ENCODE measurements at places on chromosomes 1 and 21.

DNA sequence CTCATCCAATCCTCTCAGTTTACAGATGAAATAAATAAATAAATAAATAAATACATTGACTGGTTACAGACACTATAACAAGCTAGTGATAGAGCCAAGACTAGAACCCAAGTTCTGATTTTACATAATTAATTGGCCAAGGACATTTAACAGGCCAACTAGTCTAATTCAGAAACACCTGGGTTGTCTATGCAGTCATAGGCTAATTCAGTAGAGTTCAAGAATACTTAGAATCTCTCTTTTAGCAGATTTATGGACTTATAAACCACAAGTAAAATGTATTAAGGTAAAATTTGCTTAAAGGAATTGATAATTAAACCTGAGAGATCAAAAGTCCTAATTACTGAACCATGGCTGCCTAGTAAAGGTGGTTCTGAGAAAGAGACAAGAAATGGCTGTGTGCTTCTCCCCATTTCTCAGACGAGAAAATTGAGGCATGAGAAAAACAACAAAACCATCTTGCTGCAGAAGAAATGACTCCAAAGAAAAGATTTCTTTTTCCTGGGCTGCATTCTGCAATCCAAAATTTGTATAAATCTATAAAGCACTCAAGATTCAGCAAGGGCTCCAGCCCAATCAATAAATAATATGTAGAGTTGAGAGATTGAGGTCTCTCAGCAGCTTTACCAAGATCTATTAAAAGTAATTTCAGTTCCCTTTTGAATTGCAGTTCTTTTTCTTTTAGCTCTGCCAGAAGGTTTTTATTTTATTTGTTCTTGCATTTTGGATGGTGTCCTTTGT is 98.3 kb downstream of the DUSP10 start:
- DNase-seq = no peak

- DNase-seq = no peak
Measured at GRCh38 chr1:61427510-61427909, 297.4 kb downstream of the TM2D1 start.

GRCh38 chr1:28933277-28933676 is 18.9 kb downstream of the EPB41 start:
- DNase-seq = no peak

DNA sequence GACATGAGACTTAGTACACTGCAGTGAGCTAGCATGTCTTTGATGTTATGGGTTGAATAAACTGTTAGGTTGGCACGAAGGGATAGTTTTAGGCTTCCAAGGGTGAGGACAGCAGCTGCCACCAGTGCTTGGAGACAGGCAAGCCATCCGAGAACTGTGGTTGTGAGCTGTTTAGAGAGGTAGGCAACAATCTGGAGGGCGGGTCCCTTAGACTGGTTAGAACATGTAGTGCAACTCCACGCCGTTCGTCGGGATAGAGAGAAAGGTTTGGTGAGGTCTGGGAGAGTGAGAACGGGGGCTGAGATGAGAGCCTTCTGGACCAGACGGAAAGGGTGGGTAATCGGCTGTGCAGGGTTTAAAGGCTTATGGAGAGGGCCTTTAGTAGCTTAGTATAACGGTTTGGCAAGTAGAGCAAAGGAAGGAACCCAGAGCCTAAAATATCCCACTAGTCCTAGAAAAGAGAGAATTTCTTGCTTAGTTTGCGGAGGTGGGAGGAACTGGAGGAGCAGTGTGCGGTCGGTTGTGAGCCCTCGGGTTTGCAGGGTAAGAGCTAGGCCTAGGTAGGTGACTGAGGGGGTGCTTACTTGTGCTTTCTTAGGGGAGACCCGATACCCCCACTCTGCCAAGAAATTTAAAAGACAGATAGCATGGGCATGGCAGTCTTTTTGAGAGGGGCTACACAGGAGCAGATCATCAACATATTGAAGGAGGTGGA is 72.8 kb downstream of the CNST start:
- no peak for DNase-seq

DNA sequence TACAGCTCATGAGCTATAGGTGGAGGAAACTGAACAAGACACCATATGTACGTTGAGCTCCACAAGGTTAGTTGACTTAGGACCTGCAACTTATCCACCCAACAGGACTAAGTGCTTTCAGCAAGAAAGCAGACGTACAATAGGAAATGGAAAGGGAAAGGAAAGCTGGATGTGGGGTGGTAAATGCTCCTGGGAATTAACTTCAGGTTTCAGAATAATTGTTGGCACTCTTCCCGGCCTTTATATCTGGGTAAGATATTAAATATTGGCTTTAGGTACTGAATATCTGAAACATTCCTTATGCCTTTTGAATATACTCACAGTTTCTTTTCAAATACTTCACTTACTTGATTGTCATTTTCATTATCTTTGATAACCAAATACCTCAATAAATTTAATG is 36.3 kb downstream of the GLMN start:
- no peak for DNase-seq

DNA sequence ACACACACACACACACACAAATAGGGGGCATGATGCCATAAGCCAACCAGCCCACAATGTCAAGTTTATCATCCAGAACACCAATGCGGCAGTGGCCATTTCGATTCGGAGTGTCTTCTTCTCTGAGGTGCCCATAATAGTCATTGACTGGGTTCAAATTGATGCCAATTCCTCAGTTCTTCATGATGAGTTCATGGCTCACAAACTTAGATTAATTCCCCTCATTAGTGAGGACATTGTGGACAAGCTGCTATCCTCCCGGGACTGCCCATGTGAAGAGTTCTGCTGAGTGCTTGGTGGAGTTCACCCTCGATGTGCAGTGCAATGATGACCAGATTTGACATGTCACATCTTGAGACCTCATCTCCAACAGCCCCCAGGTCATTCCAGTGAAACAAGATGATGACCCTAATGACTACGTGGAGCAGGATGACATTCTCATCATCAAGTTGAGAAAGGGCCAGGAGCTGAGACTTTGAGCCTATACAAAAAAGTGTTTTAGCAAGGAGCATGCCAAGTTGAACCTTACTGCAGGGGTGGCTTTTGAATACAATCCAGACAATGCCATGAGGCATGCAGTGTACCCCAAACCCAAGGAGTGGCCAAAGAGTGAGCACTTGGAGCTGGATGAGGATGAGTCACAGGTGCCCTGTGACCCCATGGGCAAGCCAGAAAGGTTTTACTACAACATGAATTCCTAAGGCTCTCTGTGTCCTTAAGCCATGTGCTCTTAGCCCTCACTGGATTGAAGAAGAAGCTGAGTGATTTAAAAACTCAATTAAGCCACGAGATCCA is 211.6 kb upstream of the SAMSN1 start:
- no peak for DNase-seq

GRCh38 chr1:243734308-243734695 is 115.7 kb downstream of the AKT3 start:
- DNase-seq = no peak

- no peak for DNase-seq
Measured at GRCh38 chr21:45260191-45260825, 27.4 kb downstream of the POFUT2 start.

GRCh38 chr1:204081164-204081790 is 8.4 kb downstream of the SOX13 start:
- DNase-seq = no peak

DNA sequence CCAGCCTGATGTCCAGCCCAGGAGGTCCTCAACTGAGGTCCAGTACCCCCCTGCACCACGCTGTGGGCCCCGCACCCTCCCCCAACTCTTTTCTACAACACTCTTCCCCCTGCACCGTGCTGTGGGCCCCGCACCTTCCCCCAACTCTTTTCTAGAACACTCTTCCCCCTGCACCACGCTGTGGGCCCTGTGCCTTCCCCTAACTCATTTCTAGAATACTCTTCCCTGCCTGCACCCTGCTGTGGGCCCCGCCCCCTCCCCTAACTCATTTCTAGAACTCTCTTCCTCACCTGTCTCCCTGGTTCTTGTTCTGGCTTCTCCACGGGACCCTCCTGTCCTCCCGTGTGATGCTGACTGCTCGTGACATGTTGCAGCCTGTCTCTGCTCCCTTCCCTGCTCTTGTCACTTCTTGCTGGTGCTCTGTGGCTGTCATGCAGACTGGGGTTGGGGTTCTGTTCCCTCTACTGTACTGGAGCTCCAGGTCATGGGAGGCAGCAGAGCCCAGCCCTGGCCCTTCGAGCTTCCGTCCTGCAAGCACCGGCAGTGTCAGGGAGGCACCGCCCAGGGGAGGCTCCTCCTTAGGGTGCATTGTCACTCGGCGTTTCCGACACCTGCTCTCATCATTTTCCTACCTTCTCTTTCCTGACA is 160.1 kb upstream of the COL6A1 start:
- no peak for DNase-seq

GRCh38 chr1:27787895-27788294 is 14.9 kb downstream of the STX12 start:
- DNase-seq = no peak

DNA sequence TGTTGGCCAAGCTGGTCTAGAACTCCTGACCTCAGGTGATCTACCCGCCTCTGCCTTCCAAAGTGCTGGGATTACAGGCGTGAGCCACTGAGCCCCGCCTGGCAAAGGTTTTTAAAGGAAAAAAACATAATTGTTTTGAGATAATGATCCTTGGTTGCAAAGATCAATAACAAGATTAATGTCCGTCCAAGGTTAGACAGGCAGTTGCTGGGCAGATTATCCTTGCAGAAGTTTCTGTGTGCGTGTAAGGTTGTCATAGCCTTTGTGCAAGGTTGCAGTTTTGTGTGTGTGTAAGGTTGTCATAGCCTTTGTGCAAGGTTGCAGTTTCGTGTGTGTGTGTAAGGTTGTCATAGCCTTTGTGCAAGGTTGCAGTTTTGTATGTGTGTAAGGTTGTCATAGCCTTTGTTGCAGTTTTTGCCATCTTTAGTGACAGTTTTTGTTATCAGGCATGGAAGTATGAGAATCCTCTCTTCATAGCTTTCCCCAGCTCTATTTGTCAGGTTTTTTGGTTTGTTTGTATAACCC is 3.6 kb downstream of the YBEY start:
- no peak for DNase-seq

GRCh38 chr1:46556822-46557221 is 5.4 kb upstream of the KNCN start:
- no peak for DNase-seq

DNA sequence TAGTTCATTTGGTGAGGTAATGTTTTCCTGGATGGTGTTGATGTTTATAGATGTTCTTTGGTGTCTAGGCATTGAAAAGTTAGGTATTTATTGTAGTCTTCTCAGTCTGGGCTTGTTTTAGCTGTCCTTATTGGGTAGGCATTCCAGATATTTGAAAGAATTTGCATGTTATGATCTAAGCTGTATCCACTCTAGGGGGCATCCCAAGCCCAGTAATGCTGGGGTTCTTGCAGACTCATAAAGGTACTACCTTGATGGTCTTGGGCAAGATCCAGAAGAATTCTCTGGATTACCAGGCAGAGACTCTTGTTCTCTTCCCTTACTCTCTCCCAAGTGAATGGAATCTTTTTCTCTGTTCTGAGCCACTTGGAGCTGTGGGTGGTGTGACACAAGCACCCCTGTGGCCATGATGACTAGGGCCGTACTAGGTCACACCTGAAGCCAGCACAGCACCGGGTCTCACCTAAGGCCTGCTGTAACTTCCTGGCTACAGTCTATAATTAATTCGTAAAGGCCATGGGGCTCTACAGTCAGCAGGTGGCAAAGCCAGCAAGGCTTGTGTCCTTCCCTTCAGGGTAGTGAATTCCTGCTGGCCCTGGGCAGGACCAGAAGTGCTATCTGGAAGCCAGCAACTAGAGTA is 74.8 kb upstream of the PDE4B start:
- DNase-seq = peak; percentile 42

GRCh38 chr1:10177876-10178275 is 32.5 kb upstream of the KIF1B start:
- DNase-seq = no peak

DNA sequence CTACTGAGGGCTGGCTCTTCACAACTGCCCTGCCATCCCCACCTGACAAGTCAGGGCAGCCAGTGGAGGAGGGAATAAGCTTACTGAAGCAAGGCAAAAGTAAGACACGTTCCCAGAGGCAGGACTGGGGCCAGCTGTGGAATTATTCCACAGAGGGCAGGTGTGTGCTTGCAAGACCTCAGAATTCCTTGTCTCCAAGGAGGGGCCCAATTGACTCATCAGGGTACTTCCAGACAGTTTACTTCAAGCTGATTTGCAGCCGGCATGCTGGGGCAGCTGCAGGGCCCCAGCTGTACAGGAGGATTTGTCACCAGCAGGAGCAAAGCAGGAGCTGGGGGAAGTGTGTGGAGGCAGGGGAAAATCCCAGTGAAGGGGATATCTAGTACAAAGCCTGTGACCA is 167.5 kb upstream of the CAMK1G start:
- no peak for DNase-seq

DNA sequence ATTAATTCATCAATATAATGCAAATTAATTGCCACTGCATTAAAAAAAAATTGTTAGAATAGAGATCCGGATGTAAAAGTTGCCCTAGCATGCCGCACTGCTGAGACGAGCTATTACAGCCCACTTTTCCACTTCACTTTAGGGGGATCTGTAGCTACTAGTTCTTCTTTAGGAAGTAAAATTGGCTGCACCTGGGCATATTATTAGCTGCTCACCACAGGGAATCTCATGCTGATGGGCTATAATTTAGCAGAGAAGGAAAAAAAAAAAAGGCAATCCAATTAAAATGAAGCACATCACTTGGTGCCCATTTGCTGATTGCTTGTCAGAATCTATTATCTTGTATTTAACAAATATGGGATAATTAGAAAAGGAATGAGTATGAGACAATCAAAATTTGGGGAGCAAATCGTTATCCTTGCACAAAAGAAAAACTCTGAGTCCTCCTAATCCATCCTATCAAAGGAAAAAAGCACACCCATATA is 233.4 kb downstream of the DSCAM start:
- DNase-seq = no peak

DNA sequence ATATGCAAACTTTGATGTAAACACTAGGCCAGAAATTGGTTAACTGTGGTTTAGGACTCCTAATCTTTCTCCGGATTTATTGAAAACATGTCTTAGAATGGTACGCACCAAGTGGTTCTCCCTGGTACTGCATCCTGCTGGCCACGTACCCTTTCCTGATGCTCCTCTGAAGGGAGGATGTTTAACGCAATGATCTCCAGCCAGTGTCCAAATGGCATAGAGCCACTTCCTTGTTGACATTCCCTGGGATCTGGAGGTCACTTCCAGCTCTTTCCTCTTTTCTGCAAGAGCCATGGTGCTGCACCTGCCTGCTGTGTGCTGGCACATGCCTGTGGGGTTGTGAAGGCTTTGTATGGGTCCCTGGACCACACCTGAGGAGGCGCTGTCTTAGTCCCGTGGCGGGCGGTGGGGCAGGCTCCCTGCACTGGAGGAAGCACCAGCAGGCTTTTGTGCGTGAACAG is 53.9 kb downstream of the GALNT2 start:
- no peak for DNase-seq

GRCh38 chr1:177862916-177863315 is 106.9 kb downstream of the SEC16B start:
- DNase-seq = no peak

- DNase-seq = no peak
Measured at GRCh38 chr1:15047237-15047636, 106.3 kb upstream of the TMEM51 start.
